Activated T-cell treated with anti-CD3 and anti-CD28 coated beads for 48 hours (primary cell): ENCODE measurements at places on chromosomes 3 and 15.

- DNase-seq, result no peak
Observed at GRCh38 chr3:182007441-182007840, 295.7 kb downstream of the SOX2 start.

DNA sequence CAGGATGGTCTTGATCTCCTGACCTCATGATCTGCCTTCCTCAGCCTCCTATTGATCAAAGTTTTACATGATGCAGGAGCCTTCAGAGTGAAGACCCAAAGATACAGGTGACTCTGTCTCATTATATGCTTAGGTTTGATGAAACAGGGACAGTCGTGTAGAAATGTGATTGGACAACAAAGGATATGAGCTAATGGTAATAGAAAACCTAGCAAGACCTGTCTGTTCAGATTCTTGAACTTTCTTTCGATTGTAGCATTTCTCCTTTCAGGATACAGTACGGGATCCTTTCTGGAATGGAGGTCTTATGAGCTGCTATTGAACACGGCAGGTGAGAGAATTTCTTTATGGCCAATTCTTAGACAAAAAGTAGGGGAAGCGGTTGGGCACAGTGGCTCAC is at the start of gene ACKR2:
ACKR2 (plus strand) TSS at position 244 of the 400 bp plus-strand sequence. CDS start 55,058 bp downstream, outside the sequence.
- no peak for DNase-seq

DNA sequence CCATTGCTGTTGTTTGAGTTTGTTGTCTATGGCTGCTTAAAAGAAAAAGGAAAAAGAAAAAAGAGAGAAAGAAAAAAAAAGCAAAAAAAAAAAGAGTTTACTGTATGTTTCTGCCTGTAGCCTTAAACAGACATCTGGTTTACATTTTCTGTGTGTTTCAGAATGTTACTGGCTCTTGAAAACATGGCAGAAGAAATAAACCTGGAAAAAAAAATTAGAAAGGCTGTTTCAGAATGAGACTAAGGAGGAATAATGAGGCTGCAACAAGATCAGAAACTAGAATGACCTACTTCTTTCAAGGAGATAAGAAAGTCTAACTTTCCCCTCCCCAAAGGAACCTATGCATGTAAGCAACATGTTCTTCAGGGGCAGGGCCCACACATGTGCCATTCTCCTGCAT is 292.1 kb downstream of the DIPK2A start:
- DNase-seq, result no peak

DNA sequence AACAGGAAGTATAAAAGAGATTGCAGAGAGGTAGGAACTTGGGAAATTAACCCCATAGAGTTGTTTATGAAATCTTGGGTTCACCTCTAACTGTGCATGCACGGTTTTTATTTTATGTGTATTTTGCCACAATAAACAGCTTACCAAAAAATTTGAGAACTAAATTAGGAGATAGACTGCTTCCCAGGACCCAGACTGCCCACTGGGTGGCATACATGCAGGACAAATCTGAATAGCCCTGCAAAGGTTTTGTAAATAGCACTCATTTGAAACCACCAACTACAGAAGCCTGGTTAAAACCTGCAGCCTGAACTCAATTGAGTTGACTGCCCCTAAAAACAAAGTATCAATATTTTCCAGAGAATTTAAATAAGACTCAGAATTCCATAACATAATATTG is 96.4 kb upstream of the SLCO2A1 start:
- no peak for DNase-seq

DNA sequence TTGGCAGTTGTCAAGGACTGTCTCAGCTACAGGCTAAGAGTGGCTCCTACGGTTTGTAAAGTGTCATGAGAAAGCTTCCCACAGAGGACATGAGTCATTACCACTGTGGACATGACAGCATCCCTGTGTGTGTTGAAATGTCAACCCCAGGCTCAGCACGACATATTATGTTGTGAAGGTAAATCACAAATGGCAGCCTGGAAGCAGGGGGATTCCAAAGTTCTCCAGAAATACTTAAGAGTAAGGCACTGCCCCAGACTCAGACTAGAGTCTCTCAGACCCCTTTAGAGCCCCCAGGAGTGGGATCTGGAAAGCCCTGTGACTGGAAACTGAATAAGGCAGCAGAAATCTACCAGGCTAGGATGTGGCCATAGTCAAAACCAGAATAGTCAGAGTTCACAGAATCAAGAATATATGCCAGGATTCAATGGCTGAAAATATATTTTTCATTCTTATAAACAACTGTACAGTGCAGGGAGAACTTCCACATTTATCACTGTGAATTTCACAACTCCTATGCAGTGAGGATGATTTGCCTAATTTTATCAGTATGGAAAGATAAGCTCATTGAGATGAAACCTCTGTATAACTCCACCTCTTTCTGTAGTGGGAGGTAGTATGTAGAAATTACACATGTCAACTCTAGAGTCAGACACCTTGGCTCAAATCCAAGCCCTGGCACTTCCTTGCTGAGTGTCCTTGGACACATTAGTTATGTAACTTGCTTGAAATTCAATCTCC is 237.1 kb upstream of the CFAP20DC start:
- peak; percentile 7 for DNase-seq
